ENCODE measurements at places on chromosomes 3 and 15.

DNA sequence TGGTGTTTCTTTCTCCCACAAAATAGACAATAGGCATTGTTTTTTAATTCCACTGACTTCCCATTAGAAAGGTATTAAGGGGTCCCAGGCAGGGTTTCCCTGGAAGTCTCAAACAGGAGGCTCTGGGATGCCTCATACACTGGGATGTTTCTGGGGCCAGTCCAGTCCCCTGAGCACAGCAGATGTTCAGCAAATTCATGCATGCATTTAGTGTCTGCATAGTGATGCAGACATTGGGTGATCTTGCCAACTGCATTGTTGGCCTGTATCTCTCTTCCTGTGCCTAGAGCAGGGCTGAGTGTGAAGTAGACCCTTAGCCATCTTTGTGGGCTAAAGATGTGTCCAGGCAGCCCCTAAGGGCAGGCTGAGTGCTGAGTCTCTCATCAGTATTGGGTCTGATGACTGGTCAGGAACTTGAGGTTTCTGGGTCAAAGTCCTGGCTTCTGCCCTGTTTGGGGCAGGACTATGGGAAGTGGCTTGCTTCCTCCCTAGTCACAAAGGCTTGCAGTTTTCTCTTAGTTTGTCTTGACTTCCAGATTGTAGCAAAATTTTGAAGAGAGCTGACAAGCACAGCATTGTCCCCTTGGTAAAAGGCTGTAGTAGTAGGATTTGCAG lies 56.5 kb downstream of the BSN start:
- DNase-seq, result no peak

DNA sequence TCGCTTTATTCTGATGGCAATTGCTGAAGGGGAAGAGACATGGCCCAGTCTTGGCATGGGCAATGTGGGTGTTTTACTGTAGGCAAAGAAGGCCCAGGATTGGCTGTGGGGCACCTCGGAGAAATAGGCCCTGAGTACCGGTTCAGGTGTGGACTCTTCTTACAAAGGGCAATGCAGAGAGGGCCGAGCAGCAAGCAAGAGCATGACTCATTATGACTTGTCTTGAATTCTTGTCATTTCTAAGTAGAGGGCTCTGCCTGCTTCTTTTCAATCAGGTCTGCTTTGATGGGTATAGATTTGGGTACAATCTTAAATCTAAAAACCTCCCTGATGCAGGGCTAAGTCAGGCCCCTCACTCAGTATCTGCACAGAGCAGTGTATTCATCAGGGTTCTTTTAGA lies 14.8 kb upstream of the BUB1B start:
- DNase-seq, result peak; percentile 32

DNA sequence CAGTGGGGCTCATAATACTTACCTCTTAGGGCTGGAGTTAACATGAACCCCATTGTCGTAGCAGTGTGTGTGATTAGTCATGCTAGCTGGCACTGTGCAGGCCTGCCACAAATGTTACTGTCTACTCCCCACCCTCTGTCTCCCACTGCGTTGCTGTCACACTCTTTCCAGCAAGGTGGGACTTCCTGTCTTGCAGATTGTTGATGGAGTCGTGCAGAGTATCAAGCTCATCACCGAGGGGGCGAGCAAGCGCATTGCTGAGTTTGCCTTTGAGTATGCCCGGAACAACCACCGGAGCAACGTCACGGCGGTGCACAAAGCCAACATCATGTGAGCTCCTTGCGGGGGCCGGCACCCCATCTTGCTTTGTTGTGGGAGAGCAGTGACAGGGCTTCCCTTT lies 12.9 kb downstream of the IDH3A start:
- DNase-seq, result no peak

DNA sequence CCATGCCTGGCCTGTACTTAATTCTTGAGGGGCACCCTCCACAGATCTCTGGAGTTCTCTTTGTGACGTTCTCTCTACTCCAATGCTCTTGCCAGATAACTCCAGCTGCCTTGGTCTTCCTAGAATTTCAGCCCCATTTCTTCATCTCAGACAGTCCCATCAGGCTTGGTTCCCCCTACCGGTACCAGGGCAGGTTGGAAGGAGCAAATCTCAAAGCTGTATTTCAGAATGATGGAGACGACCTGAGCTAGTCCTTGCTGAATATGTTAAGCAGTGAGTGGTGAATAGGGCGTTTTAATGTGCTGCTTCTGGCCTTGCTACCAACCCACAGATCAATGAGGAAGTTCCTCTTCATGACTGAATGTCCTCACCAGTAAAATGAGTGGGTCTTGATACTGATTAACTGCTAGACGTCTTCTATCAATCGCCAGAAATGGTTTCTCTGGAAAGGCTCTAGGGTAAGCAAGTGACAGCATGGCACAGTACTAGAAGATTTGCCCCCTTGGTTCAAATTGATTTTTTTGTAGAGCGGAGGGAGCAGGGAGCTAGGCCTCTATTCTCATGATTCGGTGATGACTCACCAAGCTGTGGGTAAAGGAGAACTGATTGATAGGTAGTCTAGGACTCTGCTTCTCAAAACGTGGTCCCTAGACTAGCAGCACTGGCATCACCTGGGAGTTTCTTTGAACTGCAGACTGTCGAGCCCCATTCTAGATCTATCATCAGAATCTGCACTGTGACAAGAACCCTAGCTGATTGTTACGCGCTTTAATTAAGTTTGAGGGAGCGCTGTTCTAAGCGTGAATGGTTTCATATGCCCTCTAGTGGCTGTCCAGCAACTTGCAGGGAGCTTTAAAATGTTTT lies 67.8 kb downstream of the UBP1 start:
- DNase-seq, result peak; percentile 67

DNA sequence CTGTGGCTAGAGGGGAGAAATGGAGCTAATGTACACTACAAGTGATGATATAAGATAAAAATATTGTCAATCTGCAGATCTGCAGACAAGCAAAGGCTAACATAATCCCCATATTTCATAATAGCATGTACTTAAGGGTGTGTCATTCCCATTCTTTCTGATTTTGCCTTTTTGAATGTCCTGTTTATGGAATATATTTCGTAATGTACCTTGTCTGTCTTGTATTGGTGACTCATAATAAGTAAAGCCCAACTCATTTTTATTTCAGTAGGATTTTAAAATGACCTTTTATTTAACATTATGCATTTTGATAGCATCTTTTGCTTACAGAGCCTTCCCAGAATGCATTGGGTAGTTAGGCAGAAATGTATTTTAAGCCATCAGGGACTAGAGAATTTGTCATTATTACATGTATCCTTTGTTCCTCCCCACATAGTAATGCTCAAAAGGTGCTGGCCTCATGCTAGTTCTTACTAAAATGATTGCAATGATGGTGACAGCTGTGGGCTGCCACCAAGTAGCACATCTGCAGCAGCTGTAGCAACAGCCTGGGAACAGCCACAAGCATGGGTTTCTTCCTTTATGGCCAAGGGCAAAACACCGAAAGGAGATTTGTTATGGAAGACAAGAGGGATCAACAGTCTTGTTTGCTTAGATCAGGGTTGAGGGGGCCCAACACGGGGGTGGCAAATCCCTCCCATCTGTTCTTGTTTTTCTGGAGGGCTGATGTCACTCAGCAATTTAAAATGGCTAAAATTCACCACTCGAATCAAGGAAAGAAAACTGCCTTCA lies 188.5 kb downstream of the CADPS start:
- DNase-seq, result peak; percentile 63

DNA sequence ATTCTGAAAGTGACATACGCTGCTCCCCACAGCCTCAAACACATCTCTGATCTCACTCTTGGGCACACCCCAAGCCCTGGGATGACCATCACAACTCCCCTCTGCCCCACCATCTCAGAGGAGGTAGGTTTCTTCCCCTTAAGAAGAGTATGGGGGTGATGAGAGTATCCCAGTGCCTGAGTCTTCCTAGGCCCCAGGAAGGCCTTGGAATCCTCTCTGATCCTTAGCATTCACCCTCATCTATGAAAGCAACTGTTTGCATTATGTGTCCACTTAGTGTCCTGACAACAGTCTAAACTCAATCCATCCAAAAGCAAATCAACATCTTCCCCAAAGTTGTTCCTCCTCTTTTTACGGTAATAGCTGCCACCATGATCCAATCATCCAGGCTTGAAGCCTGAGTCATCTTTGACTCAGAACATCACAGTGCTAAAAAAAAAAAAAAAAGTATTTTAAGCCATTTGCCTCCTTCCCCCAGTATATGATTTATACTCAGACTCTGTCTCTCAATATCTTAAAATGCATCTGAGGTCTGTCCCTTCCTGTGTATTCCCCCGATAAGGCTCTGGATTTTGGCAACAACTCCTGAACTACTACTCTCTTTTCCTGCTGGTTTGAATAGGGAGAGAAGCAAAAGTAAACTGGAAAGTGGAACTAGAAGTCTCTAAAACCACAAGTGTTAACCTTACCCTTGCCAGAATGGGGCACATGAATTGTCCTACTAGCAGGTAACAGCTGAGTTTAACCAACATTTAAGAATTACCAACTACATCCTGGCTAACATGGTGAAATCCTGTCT lies 22.5 kb downstream of the POPDC2 start:
- peak; percentile 95 for DNase-seq

- no peak for DNase-seq
Measured at GRCh38 chr3:60080648-60081047, 1030.8 kb upstream of the CFAP20DC start.

- DNase-seq, result peak; percentile 40
Measured at GRCh38 chr3:139123377-139124095, 78.8 kb upstream of the PRR23C start.

DNA sequence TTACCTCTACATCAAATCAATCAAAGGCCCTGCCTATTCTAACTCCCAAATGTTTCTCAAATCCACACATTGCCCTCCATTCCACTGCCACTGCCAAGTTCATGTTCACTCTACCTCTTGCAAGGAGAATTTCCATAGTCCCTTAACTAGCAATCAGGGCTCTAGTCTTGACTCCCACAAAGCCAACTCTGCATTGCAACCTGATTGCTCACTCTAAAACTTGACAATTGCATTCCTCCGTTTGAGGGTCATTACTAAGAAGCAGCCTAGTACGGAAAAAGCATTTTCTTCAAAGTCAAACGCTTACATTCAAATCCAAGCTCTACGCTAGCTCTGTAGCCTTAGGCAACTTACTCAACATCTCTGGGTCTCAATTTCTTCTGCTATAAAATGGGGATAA lies 1.2 kb downstream of the CPA3 start:
- peak; percentile 87 for DNase-seq

- no peak for DNase-seq
Measured at GRCh38 chr3:28476764-28477163, 128.1 kb upstream of the AZI2 start.

DNA sequence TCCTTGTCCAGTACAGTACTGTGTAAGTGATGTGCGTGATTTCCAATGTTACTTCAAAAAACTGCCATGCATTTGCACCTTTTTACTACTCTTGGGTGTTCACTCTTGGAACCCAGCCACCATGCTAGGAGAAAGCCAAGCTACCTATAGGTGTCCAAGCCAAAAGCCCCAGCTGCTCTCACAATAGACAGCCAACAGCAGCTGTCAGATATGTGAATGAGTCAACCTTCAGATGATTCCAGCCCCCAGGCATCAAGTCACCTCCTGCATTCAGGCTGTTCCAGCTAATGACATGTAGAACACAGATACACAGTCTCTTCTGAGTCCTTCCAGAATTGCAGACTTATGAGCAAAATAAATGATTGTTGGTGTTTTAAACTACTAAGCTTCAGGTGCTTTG lies 417.7 kb upstream of the TGFBR2 start:
- peak; percentile 27 for DNase-seq

DNA sequence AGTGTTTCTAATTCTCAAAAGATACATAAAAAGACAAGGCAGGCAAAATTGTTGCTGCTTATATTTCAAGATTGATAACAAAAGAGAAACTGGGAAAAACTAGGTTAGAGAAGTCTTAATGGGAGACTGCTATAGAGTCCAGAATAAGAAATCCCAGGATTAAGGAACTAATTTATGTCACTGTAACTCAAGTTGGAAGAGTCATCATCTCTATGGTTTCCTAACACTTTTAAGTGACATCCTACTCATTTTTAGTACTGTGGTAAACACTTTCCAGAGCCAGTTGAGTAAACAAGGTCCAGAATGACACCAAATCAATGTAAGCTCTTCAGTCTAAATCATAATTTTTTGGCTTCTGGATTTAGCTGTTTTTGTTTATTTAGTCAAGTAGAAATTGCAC lies 8.0 kb downstream of the CLDN16 start:
- no peak for DNase-seq

DNA sequence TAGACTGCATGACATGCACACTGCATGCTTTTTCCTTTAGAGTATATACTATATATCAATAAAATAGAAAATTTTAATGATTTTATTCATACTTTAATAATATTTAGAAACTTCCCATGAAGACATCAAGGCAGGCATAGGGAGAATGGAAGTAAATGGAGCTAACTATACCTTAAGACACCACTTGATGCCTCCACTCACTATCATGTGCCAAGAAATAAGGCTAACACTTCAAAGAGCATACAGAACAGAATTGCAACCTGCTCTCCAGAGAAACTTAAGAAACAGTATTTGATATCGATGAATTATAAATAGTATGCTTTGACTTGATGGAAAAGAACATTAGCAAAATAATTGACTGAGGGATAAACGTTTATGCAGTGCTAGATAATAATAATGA lies 192.6 kb upstream of the MBNL1 start:
- DNase-seq, result peak; percentile 41

- peak; percentile 77 for DNase-seq
Measured at GRCh38 chr3:157094751-157095480, 65.0 kb downstream of the CCNL1 start.

- no peak for DNase-seq
Measured at GRCh38 chr15:25742041-25742730, 120.9 kb downstream of the ATP10A start.

- peak; percentile 71 for DNase-seq
Measured at GRCh38 chr3:74789111-74789510, 174.7 kb upstream of the CNTN3 start.

DNA sequence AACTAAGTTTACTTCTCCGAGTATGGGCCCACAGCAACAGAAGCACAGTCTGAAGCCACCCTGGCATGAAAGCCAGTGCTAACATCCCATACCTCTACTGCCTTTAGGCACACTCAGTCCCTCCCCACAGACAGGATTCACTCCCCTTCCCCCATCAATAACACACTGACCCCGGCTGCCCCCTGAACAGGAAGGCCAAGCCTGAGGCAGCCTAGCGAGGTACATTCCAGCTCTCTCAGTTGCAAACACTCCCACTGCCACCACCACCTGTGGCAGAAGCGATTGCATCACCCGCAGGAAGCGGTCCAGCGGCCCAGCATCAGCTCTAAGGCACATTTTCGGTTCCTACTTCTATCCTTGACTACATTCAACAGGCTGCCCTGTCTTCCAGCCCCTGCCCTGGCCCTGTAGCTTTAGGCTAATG lies 7.0 kb upstream of the BMF start:
- no peak for DNase-seq
